ENCODE measurements at places on chromosomes 7 and 10.

GRCh38 chr7:140977741-140978140, 37.0 kb downstream of the MRPS33 start:
- no peak for DNase-seq

DNA sequence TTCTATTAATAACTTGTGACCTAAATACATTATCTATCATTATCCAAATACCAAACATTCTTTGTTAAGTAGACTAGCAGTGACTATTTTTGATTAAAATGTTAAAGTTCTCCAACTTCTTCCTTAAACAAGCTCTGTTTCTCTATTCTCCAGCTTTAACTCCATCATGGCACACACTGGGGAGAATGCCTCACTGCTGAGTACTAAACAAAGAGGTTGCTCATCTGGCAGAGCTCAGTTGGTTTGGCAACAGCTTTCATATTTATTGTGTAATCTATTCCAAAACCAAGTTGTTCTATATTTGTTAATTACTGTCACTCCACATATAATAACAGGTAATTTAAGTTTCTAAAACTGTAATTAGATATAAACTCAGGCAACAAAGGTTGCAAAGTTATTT, 89.6 kb downstream of the USP6NL start:
- DNase-seq: no peak

DNA sequence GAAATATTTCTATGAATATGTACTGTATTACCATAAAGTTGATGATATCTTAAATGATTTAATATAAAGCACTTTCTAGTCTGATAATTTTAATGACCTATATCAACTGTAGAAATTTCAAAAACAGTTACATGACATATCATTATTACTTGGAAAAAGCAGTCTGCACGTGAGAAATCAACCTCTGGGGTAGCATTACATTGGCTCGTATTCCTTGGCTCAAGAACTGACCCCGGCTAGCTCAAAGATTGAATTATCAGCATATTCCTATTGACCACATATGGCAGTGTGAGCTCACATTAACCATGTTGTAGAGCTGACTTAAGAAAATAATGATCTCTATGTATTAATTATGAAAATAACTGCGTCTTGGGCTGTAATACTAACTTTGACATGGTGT, 139.3 kb downstream of the PTN start:
- no peak for DNase-seq

DNA sequence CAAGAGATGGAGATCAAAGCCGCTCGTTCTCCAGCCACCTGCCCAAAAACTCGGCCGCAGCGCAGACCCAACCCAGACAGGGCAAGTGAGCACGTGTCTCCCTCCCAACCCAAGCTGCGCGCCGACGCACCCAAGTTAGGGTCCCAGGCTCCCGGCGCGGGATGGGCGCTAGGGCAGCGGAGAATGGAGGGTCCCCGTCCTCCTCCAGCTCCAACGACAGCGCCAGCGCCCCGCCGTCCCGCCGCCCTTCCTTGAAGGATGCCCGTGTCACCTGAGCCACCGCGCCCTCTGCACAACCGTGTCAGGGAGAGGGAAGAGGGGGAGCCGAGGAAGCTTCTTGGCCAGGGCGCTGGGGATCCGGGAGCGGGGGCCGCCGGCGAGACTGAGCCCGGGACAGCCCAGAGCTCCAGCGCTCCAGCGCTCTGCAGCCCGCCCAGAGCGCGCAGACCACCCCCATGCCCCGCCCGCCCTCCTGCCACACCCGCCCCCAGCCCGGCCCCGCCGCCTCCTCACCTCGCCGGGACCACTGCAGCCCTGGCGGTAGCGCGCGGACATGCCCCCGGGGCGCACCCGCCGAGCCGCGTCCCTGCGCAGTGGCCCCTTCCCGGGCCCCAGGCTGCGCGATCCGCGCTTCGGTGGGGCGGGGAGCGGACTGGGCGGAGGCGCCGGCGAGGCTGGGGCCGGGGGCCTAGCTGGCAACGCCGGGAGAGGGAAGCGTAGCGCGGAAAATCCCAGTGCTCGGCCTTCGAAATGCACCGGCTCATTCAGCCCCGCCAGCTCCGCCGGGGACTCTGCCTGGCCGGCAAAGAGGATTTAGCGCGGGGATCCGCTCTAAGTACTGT, at the start of gene SLC16A12:
TSS of gene SLC16A12 (minus strand) at position 424 of the 842 bp plus-strand sequence. CDS start 73,016 bp downstream, outside the sequence.
- DNase-seq: no peak

DNA sequence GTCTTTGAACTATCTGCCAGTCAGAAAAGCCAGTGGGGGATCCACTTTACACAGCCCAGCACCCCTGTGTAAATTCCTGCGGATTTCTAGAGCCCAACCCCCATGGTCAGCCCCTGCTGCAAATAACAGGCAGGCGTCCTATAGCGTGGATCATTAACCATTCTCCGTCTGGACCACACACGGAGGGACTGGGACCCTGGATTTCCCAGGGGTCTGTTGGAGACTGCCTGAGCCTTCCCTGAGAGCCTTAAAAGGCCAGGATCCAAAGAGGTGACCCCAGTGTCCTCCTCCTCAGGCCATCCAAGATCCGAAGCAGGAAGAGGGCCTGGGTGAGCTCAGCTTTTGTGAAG, 11.2 kb upstream of the GRID1 start:
- no peak for DNase-seq

GRCh38 chr7:141456711-141457110, 94.5 kb upstream of the AGK start:
- DNase-seq: no peak

DNA sequence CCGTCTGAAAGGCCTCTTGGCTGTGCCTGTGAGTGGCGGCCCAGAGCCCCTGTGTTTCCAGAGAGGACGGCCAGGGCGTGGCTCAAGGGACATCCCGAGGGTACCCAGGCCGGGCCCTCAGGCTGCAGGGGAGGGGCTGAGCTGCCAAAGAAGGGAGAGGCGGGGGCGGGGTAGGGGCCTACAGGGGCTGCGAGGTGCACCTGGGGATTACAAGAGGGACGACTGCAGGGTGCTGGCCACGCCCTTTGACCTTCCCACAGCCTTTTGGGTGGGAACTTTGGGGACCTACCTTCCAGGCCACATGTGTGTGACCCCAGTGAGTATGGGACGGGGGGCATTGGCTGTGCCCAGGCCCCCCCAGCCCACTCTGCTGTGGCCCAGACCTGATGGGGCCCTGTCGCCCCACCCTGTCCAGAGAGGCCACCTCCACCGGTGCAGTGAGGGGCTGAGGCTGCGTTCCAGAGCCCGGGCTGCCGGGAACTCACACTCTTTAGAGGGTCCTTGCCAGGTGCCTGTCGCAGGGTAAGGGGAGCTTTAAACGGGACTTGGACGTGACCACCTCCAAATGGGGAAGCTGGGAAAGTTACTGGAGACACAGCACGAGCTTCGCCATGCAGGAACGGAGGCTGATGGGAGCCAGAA, 19.0 kb upstream of the NKX6-2 start:
- DNase-seq: no peak

- DNase-seq: no peak
These were observed 231.3 kb downstream of the MDFIC start for GRCh38 chr7:115153176-115153575.

- DNase-seq: no peak
These were observed 4.2 kb upstream of the MLXIPL start for GRCh38 chr7:73628504-73628903.

DNA sequence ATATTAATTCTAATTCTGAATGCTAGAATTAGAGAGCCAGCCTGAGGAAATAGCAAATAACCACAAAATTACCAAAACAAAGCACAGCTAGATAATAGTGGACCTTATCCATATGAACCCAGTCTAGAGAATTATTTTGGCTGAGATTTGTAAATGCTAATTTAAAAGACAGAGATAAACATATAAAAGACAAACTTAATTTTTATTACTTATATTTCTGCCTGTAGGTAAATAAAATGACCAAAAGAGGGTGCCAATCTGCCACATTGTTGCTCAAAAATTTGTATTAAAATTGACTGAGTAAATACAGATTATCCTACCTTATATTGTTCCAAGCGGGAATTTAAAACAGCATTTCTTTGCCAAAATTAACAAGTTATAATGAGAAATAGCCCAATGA, 20.2 kb downstream of the RTKN2 start:
- DNase-seq: no peak

DNA sequence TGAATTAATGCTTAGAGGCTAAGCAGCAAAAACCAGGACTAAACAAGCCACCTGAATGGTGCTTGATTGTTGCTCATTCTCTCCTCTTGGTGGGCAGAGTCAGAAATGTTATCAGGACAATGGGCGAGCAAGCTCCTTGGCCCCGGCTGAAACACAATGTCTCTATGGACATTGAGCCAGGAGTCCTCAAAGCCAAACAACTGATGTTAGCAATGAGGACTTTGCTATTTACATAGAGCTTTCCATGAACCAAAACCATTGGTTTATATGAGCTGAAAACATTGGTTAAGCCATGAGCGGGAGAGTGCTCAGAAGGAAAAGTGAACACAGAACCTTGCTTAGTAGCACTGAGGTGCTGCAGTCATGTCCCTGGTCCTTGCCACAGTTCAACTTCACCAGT, 21.5 kb upstream of the NPVF start:
- DNase-seq: no peak

GRCh38 chr7:44116087-44116788, 7.1 kb downstream of the POLD2 start:
- no peak for DNase-seq

- peak; percentile 8 for DNase-seq
These were observed 173.6 kb upstream of the AKR1E2 start for GRCh38 chr10:4652111-4653010.

DNA sequence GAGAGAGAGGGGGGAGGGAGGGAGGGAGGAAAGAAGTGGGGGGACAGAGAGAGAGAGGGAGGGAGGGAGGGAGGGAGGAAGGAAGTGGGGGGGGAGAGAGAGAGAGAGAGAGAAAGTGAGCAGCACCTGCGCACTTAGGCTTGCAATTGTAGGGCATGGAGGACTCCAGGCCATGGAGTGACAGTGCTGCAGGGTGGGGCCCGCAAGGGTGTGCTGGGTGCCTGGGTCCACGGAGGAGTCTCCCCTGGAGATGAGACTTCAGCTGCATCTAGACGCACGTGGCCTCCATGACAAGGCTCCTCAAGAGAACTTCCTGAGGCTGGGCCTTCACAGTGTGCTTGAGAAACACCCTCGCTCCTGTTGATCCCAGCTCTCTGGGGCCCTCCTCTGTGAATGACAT, 44.5 kb downstream of the CLRN3 start:
- DNase-seq: no peak

DNA sequence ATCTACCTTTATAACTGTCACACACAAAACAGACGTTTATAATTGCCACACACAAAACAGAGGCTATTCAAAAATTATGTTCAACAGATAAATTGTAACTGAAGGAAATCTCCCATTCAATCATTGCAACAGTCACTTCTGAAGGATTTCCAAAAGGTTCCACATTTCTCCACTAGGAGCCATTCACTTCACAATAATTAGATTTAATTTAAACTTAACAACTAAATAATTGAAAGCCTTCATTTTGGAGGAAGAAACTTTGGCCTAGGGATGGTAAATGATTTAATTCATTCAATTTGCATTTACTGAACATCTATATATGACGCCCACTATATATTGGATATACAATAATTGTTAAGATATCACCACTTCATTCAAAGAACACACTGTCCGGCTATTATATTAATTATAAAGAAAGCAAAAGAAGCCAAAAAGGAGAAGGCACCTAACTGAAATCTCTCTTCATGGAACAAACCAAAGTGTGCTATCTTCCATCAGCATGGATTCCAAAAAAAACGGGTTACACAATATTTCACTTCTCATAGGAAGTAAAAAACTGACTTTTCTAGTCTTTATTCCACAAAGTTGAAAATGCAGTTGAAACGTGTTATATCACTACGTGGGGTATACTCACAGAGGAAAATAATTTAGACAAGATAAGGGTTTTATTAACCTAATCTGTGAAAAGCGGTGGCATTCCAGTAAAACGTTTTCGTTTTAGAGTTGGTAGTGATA, 1.7 kb downstream of the ATAD1 start:
- DNase-seq: no peak

DNA sequence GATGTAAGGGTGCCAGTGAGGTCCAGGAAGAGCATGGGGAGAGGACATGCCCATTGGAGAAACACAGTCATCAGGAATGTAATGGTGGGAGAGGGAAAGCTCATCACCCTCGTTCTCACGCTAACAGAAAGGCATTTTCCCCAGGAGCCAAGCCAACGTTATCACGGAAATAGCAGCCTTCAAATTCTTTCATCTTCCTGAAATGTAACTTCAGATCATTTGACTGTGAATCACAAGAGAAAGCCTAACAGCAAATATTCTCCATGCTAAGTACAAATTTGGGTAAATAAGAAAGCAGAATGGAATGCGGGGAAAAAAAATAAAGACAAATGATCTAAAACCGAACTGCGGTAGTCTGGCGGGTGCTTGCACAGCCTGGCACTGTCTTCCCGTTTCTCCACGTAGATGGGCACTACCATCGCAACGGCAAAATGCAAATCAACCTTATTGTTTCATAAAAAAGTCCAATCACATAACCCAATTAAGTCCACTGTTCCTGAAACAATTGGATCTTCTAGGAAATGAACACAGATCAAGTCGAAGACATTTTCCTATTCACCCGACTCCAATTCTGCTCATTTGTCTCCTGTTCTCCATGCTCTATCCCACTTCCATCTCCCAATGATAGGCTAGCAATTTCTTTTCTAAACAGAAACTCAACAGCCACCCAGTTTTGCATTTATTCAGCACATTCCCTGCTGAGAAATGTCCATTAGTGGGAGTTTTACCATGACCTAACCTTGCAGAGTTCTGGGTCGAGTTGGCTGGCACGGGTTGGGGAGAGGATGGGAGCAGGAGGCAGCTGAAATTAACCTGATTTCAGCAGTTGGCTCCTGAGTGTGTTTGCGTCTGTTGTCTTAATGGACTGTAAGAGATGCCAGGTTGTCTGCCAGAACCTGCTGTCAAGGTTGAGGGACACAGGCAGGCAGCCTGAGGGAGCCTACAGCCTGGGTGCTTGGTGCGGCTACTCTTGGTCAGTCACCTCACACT, 74.6 kb upstream of the FRMD4A start:
- no peak for DNase-seq

- DNase-seq: no peak
These were observed 2.3 kb downstream of the HPS1 start for GRCh38 chr10:98444314-98445006.

DNA sequence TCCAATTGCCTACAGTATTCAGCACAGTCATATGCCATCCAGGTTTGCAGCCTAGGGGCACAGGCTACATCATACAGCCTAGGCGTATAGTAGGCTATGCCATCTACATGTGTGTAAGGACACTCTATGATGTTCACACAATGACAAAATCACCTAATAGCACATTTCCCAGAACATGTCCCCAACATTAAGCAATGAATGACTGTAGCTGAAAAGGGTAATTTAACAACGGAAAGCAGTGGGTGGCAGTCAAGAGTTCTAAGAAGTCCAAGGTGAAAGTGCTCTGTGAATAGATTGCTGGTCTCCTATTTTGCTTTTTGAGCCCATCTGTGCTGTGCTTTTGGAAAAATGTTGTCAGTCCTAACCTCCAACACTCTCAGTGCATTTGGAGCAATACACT, 162.6 kb downstream of the KLF6 start:
- DNase-seq: no peak
